ENCODE measurements at places on chromosomes 2 and 18.

DNA sequence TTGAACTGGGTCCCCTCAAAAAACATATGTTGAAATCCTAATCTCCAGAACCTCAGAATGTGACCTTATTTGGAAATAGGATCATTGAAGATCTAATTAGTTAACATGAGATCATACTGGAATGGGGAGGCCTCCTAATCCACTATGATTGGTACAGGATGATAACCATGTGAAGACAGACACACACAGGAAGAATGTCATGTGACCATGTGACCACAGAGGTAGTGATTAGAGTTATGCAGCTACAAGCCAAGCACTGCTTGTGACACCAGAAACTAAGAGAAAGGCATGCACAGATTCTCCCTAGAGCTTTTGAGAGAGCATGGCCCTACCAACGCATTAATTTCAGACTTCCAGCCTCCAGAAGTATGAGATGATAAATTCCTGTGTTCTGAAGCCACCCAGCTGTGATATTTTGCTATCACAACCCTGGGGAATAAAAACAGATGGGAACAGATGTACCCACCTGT, 47.0 kb upstream of the TGIF1 start:
- DNase-seq = no peak

DNA sequence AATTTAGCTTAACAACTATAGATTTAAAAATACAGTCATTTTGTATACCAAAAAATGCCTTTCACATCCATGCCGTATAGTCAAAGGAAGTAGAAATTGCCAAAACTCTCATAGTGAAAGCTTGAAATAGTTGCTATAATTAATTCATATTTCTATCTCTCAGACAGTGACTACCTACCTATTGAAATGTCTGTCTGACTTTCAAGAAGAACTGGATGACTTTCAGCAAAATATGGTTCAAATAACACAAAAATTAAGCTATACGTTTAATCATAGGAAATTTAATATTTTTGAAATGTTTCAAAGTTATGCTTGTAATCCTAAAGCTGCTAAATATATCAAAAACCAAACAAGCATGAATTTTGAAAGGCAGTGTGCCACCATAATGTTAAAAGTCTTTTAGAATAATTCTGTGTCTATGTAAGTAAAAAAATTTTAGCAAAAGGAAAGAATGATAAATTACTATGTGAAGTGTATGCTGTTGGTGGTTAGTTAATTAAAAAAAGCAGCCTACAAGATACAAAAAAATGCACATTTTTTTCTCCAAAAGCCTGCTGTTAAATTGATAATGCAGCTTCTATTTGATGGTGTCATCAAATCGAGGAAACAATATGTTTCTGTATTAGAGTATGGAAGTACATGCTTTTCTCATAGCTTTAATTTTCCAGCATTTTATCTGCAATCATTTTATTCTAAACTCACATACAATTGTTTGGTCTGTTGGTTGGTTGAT, 57.7 kb upstream of the ST6GAL2 start:
- DNase-seq = no peak

GRCh38 chr2:102736110-102736409, 25.8 kb upstream of the TMEM182 start:
- no peak for DNase-seq

DNA sequence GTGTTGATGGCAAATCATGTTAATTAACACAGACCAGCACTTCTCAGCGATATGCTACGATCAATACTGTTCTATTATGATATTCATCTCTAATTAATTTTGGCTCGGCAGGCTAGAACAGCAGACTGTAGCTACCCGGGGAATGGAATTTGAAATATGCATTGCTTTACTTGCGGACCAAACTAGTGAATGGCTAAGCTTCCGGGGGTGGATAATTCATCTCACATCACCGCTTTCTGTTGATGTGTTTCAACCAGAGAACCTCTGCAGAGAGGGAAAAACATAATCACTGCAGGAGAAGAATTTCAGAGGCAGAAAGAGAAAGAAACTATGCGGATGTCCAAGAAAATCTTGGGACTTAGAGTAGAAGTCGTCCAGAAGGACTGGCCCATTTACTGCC, 490.9 kb downstream of the STK39 start:
- DNase-seq = no peak

DNA sequence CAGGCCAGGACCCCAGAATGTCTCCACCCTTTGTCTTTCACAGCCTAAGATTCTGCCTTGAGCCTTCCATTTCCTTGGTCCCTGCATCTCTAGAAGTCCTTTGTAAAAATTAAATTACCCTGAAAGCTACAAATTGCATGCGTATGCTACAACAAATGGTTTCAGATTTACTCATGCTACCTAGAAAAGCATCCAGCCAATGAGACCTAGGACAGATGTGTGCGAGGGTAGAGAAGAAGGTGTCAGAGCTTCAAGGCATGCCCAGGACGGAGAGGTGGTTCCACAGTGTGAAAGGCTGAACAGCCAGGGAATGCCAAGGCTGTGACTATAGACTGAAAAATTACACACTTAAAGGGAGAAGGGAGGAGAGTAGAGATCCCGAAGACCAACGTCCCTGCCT, 40.2 kb downstream of the CCBE1 start:
- DNase-seq = no peak

GRCh38 chr2:151679994-151680393, 54.3 kb downstream of the NEB start:
- no peak for DNase-seq

GRCh38 chr18:63539904-63540510, 2.2 kb upstream of the SERPINB12 start:
- DNase-seq = no peak

- no peak for DNase-seq
These were observed 54.7 kb downstream of the VWC2L start for GRCh38 chr2:214465363-214466146.

DNA sequence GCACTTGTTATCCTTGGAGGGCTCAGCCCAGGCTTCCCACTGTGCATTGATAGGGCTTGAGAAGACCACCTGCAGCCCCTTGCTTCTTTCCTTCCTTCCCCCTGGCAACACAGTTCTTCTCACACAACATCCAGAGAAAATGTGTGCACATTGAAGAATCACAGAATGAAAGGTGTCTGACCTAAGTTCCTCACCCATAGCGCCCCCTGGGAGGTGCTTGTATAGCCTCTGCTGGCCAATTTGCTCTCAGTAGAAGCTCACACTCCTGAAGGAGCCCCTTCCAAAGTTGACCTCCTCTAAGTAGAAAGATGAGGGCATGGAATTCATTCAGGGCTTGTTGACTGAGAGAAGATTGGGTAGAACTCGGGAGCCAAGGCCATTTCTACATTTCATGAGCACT, 758.4 kb upstream of the KLHL29 start:
- no peak for DNase-seq

- DNase-seq = no peak
These were observed 168.7 kb downstream of the TCF4 start for GRCh38 chr18:55419132-55419946.

DNA sequence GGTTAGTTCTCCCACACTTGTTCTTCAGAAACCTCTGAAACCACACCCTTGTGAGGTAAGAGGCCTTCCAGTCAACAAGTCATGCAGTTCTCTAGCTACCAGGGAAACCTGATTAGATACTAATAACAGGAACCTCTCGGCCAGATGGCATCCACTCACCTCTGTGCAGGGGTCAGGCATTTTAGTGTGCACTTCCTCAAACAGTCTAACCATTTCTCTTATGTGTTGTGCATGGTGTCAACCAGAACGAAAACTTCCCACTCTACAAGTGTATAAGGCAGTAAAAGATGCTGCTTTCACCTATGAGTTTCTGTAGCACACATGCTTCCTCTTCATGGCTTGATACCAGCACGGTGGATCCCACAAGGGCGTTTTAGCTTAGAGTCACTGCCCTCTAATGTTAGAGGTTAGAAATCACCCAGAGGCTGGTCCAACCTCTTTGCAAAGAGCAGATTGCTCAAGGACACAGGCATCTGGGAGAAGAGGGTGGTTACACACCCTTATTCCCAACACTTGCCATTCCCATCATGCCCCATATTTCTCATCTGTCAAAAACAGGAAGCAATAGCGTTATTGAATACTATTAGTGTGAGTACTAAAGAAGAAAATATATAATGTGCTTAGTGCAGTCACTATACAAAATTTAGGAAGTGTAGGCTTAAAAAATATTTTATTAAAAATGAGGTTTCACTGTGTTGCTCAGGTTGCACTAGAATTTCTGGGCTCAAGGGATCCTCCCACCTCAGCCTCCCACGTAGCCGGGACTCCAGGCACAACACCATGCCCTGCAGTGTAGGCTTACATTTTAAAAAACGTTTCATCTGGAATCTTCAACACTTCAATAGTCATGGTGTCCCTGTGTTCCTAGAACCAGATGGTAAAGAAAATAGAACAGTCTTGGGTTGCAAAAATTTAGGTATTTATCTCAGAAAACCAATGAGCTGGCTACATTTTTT, 34.5 kb upstream of the RAB31 start:
- peak; percentile 92 for DNase-seq

GRCh38 chr2:60366135-60366712, 187.2 kb downstream of the BCL11A start:
- DNase-seq = no peak

DNA sequence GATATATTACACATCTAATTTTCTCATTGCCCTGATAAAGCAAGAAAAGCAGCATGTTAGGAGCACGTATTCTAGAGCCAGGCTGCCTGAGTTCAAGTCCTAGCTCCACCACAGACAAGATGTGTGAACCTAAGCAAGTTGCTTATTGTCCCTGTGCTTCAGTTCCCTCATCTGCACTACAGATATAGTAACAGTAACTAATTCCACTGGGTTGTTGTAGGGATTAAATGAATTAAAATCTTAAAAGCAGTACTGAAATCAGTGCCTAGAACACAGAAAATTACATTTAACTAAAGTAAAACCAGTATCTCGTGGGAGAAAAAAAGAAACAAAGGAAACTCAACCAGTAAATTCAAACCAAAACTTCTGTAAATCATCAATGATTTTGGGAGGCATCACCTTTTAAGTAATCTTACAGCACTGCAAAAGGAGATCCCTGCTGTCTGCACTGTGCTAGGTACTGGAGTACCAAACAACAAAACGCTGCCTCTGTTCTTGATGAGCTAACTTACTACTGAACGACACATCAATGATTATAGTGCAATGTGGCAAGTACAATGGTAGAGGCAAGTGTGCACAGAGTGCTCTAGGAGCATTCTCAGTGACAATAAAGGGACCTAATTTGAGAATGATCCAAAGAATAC, 7.9 kb downstream of the MAP3K2 start:
- DNase-seq = no peak

DNA sequence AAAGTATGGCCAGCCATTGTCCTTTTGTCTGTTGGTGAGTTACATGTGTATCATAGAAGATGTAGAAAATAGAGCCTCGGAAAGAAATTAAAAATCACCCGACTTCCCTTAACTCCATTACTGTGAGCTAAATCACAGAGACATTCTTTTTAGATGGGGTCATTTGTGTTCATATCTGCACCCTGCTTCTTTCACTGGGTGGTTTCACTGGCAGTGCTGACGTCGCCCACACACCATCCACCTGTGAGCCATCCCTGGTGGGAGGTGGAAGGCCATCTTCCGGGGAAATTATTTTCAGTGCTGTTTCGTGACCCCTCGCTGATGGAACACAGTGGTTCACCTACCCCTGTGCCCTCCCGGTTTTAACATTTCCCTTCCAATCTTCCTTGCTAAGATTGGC, 21.2 kb downstream of the SH3BP4 start:
- DNase-seq = no peak

- no peak for DNase-seq
These were observed at the start of gene HOXD1 for GRCh38 chr2:176187899-176188773. TSS of gene HOXD1 (plus strand) at chr2:176188668. CDS start at chr2:176188802, 134 bp downstream.

DNA sequence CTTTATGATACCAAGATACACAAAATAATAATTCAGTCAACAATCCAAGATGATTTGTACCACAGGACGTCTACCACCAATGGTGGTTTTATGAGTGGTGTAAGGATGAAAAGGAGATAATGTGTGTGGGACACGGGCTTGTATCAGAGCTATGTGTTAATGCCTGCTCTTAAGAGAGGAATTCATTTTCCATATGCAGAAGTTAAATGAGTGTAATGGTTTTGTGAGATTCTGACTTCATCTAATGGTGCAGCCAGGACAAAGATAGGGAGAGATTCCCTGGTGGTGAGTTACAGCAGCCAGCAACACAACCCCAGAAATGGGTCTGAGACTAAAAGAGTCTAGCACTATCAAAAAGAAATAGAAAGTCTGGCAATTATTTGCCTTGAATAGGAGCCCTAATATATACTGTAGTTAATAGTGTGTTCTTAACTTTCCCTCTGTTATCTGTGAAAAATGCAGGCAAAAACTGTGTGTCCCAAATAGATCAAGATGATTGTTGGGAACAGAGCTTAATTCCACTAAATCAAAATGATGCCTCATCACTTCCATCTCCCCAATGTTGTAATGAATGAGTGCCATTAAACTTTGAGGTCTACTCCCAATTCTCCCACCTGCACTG, 455.0 kb upstream of the TCF4 start:
- no peak for DNase-seq

DNA sequence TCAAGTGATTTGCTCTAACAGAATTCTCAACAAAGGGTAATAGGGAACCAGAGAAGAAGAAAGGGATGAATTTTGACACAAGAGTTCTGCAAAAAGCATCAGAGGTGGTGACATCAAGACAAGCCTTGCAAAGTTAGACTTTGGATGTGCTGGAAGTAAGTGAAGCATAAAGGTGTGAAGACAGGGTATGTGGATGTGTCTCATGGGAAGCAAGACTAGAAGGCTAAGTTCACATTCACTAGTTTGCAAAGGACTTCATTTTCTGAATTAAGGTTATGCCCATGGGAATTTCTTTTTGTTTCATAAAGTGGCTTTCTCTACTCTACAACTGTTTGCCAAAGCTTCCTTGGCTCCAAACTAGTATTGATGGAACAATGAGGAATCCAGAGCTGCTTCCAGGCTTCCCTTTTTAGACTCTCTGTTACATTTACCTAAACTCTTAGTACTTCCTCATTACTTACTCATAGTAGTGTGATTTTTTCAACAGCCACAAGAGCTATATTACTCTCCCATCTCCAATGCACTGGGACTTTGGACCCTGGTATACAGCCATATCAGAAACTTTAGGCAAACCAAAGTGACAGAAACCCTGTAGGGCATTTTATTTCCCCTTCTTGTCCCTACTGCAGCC, 21.1 kb upstream of the IHH start:
- DNase-seq = no peak

GRCh38 chr2:125073440-125073839, 1048.4 kb downstream of the CNTNAP5 start:
- DNase-seq = no peak

DNA sequence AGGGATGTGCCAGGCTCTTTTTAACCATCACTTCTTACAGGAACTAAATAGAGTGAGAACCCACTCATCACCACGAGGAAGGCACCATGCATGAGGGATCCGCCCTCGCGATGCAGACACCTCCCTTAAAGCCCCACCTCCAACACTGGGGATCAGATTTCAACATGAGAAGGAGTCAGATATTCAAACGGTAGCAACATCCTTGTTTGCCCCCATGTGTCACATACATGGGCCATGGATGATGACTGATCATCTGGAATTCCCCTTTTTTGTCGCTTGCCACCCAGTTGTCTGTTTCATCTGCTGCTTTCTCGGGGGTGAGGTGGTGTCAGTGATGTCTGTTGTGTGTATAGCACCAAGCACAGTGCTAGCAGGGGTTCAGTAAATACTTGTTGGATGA, 57.9 kb downstream of the NCK2 start:
- no peak for DNase-seq

GRCh38 chr2:235740821-235741220, 247.0 kb downstream of the AGAP1 start:
- no peak for DNase-seq
